ENCODE measurements at places on chromosomes 1 and 21.

GRCh38 chr1:15825800-15826199 is 18.4 kb upstream of the UQCRHL start:
- no peak for DNase-seq

- DNase-seq = no peak
These were observed 149.8 kb downstream of the ZNF648 start for GRCh38 chr1:181911715-181912114.

- no peak for DNase-seq
These were observed 12.6 kb upstream of the NTPCR start for GRCh38 chr1:232937741-232938375.

DNA sequence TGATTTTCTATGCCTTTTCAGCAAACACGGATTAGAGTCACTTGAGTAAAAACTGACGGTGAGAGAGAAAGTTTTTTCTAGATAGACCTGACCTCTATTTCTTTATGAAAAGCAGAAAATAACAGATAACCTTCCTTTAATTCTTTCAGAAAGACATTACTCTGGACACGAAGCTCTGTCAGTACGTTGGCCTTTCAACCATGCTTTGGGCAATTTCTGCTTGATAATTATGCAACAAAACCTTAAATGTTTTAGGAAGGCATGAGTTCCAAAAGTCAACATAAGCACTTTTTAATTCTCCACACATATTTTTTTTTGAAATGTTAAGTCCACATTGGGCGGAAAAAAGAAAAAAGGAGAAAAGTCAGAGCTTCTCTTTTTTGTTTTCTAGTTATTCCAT is 137.8 kb downstream of the AKT3 start:
- no peak for DNase-seq

DNA sequence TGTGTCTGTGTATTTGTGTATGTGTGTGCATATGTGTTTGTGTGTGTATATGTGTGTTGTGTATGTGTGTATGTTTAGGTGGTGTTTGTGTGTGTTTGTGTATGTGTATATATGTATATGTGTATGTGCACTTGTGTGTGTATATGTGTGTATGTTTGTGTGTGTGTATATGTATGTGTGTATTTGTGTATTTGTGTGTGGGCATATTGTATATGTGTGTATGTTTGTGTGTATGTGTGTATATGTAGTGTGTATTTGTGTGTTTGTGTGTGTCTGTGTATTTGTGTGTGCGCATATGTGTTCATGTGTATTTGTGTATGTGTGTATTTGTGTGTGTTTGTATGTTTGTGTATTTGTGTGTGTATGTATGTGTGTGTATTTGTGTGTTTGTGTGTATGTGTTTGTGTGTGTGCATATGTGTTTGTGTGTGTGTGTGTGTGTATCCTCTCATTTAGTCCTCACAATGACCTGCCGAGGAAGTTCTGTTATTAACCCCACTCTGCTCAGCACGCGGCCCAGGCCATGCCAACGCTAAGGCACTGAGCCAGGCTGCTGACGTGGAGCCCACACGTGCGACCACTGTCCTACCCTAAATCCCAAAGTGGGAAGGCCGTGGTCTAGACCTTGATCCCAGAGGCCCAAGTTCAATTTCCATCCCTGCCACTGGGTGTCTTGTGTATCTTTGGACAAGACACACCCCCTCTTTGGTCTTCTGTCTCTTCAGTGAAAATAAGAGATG is 43.2 kb upstream of the TMEM51 start:
- no peak for DNase-seq

DNA sequence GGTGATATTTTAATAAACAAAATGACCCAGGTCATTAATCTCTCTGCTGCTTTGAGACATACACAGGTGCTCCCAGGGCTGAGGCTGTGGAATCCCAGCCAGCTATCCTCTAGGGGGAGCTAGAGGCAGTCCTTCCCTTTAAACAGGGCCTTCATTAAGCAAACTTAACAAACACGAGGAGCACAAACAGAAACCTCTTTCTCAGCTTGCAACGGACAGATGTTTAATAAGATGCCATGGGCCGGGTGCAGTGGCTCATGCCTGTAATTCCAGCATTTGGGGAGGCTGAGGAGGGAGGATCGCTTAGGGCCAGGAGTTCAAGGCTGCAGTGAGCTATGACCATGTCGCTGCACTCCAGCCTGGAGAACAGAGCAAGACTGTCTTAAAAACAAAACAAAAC is 106.7 kb downstream of the HIVEP3 start:
- DNase-seq = peak; percentile 57
